NCI-H1694 (cell line): ENCODE measurements at places on chromosomes 5 and 9.

DNA sequence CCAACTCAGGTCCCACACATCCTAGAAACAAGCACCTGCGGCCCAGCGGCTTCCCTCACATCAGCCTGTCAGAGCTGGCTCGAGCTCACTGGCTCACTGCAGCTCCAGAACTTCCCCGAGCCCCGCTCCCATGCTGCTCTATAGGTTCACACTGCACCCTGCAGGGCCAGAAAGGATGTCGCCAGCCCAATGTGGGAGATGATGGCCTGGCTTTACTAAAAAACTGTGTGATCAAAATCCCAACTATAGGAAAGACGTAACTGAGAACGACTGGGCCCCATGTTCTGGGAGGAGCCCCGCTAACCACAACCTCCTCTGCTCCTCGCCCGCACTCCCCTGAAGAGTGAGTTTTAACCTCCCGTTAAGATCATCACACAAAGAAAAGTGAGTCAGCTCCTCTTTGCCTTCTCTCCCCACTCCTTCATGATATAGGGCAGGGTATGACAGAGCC is 4.6 kb downstream of the SURF4 start:
- no peak for DNase-seq

DNA sequence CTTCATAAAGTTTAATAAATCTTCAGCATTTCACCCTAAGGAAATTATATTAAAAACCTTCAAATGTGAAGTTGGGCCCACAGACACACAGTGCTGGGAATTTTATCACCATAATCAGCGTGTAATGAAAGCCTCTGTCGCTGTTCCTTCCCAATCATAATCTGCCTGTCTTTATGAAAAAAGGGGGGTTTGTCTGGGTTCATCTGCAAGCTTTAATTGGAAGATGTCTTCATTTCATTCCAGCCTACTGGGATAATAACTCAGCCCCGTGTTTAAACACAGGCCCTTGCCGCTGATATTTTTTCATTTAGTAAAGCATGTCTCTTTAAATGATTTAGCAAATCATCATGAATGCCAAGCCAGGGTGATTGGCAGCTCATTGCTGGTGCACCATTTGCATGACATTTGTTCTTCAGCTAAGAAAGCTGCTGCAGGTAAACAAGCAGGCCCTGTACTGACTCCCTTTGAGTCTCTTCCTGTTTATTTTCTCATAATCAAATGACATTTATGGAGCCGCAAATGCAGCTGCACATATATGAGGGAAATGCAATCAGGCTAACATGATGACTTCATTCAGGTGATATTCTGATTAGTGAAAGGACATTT is 362.9 kb upstream of the TLE4 start:
- no peak for DNase-seq

DNA sequence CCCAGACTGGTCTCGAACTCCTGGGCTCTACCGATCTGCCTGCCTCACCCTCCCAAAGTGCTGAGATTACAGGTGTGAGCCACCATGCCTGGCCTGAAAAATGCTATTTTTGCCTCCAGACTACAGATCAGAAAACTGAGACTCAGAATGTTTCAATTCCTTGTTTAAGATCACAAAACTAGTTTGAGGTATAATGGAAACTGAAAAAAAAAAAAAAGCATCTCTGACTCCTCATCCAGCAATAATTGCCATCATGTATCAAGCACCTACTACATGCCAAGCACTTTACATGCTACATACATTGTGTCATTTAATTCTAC is 35.6 kb downstream of the PLAC8L1 start:
- no peak for DNase-seq

- no peak for DNase-seq
These were observed 22.9 kb downstream of the KIF2A start for GRCh38 chr5:62328772-62329491.

- DNase-seq, result no peak
These were observed 99.3 kb upstream of the LRRTM2 start for GRCh38 chr5:138974227-138975063.

DNA sequence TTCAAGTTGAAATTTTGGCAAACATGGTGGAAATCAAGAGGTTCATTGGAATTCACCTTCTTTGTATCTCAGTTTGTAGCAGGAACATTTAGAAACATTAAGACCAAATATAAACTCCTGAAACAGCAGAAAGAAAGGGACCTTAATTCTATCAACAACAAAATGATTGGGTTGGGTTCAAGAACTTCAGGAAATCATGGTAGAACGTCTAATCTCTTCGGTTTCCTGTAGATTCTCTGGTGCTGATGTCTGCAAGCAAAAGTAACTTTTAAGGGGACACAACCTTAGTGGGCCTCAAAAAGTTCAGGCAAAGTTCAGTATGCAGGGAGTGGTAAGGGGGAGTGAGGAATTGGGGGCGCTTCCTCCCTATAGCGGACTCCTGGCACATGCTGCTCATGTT is 3.4 kb downstream of the IL33 start:
- DNase-seq, result no peak

GRCh38 chr5:53479590-53480415 is 626 bp upstream of the FST start:
- no peak for DNase-seq

GRCh38 chr9:79256691-79257213 is 315.0 kb upstream of the TLE4 start:
- peak; percentile 94 for DNase-seq

DNA sequence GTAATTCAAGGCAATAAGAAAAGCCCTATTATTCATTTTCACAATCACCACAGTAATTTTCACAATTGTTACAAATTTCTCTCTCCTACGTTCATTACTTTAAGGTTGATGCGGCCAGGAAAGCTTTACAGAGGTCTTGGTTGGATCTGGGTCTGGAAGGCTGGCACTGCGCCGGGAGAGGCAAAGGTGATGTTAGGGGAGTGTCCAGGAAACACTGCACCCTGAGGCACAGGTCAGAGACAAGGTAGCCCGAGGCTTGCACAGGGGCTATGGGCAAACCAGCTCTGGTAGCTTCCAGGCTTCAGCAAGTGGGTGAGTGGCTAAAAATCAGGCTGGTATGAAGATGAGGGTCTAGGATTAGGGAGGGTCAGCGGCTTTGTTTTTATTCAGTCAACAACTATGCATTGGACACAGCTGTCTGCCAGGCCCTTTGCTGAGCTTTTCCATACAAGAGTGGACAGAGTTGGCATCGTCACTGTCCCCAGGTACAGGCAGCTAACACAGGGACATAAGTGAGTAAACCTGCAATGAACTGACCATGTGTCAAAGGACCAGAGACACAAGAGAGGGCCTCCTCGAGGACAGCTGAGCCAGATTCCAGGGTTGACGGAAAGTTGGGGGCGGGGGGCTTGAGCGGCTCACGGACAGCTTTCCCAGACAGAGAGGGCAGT is 12.4 kb upstream of the TENT4A start:
- no peak for DNase-seq

DNA sequence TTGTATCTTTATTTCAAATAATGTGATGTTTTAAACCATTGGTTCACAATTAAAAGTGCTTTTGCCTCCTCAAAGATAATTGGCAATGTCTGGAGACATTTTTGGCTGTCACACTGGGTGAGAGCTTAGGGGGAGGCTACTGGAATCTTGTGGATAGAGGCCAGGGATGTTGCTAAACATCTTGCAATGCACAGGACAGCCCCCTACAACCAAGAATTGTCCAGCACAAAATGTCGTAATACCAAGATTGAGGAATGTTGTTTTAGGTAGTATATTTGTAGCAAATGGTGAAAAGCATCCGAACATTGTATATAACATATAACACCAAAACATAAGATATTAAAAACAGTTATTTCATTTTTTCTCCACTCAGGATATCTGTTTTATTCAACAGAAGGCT is 99.8 kb downstream of the SLC44A1 start:
- DNase-seq, result no peak

GRCh38 chr9:138013273-138013672 is 135.7 kb downstream of the CACNA1B start:
- DNase-seq, result no peak

GRCh38 chr5:53712327-53712726 is 151.9 kb downstream of the NDUFS4 start:
- DNase-seq, result no peak

GRCh38 chr5:127824126-127824525 is 120.9 kb downstream of the CCDC192 start:
- DNase-seq, result no peak

DNA sequence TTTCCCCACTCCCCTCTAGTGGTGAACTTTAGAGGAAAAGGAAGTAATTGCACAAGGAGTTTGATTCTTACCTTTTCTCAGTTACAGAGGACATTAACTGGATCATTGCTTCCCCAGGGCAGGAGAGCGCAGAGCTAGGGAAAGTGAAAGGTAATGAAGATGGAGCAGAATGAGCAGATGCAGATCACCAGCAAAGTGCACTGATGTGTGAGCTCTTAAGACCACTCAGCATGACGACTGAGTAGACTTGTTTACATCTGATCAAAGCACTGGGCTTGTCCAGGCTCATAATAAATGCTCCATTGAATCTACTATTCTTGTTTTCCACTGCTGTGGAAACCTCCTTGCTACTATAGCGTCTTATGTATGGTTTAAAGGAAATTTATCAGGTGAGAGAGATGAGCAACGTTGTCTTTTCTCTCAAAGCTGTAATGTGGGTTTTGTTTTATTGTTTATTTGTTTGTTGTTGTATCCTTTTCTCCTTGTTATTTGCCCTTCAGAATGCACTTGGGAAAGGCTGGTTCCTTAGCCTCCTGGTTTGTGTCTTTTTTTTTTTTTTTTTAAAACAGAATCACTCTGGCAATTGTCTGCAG is 25.3 kb downstream of the SLC22A5 start:
- peak; percentile 38 for DNase-seq

GRCh38 chr5:179623906-179624741 is 653 bp upstream of the HNRNPH1 start:
- DNase-seq, result no peak

DNA sequence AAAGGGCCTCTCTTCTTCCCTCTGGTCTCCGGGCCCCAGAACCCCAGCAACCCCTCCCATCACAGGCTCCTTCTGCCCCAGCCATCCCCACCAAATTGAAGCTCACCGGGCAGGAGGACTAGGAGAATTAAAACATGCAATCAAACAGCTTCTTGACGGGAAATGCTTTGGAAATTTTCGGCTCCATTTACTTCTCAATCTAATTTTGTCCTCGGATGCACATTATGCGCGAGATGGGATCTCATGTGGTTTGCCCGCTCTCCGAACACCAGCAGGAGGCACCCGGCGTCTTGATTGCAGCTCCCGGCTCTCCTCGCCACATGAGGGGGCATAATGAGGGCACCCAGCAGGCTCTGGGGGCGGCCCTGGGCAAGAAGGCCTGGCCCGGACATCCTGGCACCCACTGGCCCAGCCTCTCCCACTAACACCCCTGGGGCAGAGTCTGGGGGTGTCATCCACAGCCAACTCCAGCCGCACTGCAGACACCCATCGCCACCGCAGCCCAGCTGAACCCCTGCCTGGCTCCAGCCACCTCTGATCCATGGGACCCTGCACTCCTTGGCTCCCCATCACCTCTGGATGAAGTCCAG is 135.5 kb downstream of the PAX5 start:
- DNase-seq, result no peak

DNA sequence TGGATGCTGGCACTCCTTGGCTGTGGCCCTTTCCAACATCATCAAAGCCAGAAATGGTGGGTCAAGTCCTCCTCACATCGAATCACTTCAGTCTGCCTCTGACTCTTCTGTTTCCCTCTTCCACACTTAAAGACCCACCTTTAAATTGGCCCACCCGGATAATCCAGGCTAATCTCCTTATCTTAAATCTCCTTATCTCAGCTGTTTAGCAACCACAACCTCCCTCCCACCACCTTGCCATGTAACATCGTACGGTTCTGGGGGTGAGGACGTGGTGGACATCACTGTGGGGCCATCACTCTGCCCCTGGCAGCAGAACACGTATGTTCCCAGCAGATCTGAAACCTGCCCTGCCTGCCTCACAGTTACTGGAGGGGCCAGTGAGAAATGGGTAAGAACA is 11.5 kb downstream of the IGFBPL1 start:
- no peak for DNase-seq

GRCh38 chr9:94560237-94560636 is 5.4 kb downstream of the PCAT7 start:
- DNase-seq, result no peak

- no peak for DNase-seq
These were observed 68.4 kb upstream of the SLC1A1 start for GRCh38 chr9:4421847-4422246.

DNA sequence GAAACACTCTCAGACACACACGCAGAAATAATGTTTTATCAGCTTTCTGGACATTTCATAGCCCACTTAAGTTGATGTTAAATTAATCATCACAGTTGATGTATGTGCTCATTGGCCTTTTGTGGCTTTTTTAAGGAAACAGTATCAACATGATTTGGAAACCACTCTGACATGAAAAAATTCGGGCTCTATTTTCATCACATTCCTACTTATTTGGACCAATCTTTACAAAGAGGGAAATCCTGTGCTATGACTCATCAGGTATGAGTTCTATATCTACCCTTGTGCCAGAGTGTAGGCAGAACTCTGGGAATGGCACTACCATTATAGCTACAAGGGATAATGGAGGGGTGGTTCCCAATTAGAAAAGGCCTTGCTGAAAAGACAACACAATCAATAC is 388.4 kb upstream of the PTGER4 start:
- DNase-seq, result no peak

GRCh38 chr5:81838307-81838906 is 87.5 kb upstream of the SSBP2 start:
- no peak for DNase-seq

DNA sequence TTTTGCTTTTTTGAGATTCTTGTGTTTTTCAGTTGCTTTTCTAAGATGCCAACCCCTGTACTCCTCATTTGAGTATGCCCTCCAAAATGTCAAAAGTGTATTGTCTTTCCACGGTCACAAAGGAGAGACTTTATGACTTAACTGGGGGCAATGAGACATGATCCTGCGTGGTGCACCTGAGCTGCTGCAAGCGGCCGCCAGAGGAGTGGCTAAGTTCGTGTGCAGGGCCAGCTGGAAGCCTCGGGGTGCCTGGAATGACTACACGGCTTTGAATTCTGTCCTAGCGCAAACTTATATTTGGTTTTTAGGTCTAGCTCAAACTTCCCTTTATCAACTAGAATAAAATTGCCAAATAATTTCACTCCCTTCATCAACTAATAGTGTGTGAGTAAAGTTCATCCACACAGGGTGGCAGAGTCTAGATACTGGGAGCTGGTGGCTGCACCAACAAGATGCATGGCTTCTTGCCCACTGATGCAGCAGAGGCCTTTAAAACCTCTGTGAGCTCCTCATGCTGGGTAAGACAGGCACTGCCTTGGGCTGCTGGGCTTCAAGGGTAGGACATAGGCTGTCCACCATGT is 4.7 kb downstream of the GADD45G start:
- DNase-seq, result no peak

- no peak for DNase-seq
These were observed 41.0 kb downstream of the STOM start for GRCh38 chr9:121328876-121329681.

GRCh38 chr5:116738615-116739261 is 164.1 kb upstream of the SEMA6A start:
- no peak for DNase-seq

GRCh38 chr9:121305269-121305994 is 37.5 kb downstream of the GSN start:
- DNase-seq, result no peak

GRCh38 chr5:158309088-158309807 is 450.3 kb upstream of the CLINT1 start:
- no peak for DNase-seq
